ENCODE measurements at places on chromosomes 11 and 22.

- H3K4me1 ChIP-seq = no peaks in the 10 kb centered on the region
- no peak overlapping the region for H3K27ac ChIP-seq
- no peak overlapping the region for H3K4me3 ChIP-seq
- no peaks in the 10 kb centered on the region for H3K36me3 ChIP-seq
- H3K27me3 ChIP-seq = no peaks in the 10 kb centered on the region
- no peak for DNase-seq
Measured at GRCh38 chr11:93840981-93841380, 9.4 kb downstream of the VSTM5 start.

DNA sequence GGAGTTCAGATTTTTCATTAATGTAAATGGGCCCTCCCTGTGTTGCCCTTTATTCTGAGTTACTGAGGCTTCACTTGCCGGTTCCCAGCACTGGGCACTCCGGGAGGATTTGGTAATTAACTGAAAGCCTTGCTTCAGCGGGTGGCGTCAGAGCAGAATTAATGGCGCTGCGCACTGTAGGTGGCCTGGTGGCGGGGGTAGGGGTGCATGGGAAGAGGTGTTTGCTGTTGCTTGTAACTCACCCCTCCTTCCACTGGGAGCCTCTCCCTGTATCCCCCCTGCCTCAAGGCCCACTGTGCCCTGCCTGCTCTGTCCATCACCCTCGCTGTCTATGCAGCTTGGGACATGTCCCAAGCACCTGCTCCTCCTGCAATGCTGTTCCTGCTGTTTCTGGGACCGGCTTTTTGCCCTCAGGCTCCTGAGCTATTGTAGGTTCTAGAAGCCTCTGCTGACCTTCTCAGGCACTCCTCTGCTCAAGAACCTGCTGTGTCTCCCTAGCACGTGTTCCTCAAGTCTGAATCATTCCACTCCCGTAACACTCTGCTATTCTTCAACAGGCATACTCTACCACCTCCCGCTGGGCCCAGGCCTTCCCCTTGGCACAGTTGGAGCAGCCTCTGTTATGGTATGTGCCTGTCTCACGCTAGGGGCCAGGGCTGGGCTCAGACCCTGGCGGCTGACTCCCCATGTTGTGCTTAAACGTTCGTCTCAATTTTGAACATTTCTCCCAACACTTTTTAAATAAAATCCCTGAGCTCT is 24.4 kb downstream of the ARHGAP8 start:
- H3K4me3 ChIP-seq = no peak overlapping the region
- no peak overlapping the region for H3K27ac ChIP-seq
- no peaks in the 10 kb centered on the region for H3K36me3 ChIP-seq
- DNase-seq = no peak
- peaks cover 5% of the 10 kb centered on the region for H3K27me3 ChIP-seq
- H3K4me1 ChIP-seq = no peaks in the 10 kb centered on the region

GRCh38 chr11:61745781-61746441 is 6.5 kb upstream of the MYRF start:
- H3K27ac ChIP-seq = no peak overlapping the region
- DNase-seq = no peak

- H3K4me1 ChIP-seq = no peaks in the 10 kb centered on the region
- H3K27ac ChIP-seq = no peak overlapping the region
- no peaks in the 10 kb centered on the region for H3K27me3 ChIP-seq
- no peak overlapping the region for H3K4me3 ChIP-seq
Measured at GRCh38 chr11:33234397-33235190, 22.6 kb upstream of the HIPK3 start.

DNA sequence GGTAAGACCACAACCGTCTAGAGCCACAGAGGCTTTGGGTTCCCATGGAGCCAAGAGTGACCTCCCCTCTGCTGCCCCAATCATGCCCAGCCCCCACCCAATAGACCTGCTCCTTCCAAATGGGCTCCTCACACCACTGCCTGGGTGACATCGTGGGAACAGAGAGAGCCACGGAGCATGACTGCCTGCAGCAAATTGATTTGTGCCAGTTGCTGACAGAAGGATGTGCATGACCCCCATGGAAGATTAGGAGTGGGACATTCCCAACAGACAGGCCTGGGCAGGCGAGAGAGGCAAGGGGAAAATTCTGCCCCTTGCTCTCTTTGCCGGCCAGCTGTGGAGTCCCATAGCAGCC is 88.5 kb downstream of the TENM4 start:
- H3K27me3 ChIP-seq = peaks cover 11% of the 10 kb centered on the region
- DNase-seq = no peak
- H3K27ac ChIP-seq = no peak overlapping the region
- no peaks in the 10 kb centered on the region for H3K36me3 ChIP-seq

DNA sequence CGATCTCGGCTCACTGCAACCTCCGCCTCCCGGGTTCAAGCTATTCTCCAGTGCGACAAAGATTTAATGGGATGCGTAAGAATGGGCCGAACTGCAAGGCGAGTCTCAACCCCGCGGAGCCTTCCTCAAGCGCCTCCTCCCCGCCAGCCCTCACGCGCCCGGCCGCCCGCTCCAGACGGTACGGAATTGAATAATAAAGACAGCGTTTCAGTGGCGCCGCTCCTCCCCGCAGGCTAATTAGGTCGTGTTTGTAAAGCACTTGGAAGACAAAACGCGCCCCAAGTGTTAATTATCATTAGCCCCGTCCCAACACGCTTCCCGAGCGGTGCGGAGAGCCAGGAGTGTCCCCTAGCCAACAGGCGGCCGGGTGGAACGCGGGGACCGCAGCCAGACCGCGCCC is 192.0 kb downstream of the BUD13 start:
- H3K4me3 ChIP-seq = no peak overlapping the region
- H3K4me1 ChIP-seq = no peaks in the 10 kb centered on the region
- H3K36me3 ChIP-seq = no peaks in the 10 kb centered on the region
- DNase-seq = no peak
- H3K27me3 ChIP-seq = peaks cover 48% of the 10 kb centered on the region

- H3K27ac ChIP-seq = peak overlapping the region; percentile 93
- H3K36me3 ChIP-seq = peaks cover 12% of the 10 kb centered on the region
- H3K4me1 ChIP-seq = peaks cover 54% of the 10 kb centered on the region
- H3K4me3 ChIP-seq = peak overlapping the region; percentile 80
- DNase-seq = peak; percentile 100
Measured at GRCh38 chr22:46674367-46674781, 54.2 kb downstream of the GRAMD4 start.

- no peaks in the 10 kb centered on the region for H3K36me3 ChIP-seq
- no peak overlapping the region for H3K4me3 ChIP-seq
- no peak for DNase-seq
- H3K27ac ChIP-seq = no peak overlapping the region
- peaks cover 56% of the 10 kb centered on the region for H3K4me1 ChIP-seq
- H3K27me3 ChIP-seq = peaks cover 7% of the 10 kb centered on the region
Measured at GRCh38 chr11:35009944-35010342, 93.5 kb downstream of the PDHX start.

GRCh38 chr11:2173150-2173693 is 1.6 kb upstream of the TH start:
- H3K4me1 ChIP-seq = no peaks in the 10 kb centered on the region
- H3K4me3 ChIP-seq = no peak overlapping the region
- H3K36me3 ChIP-seq = no peaks in the 10 kb centered on the region
- no peaks in the 10 kb centered on the region for H3K27me3 ChIP-seq

DNA sequence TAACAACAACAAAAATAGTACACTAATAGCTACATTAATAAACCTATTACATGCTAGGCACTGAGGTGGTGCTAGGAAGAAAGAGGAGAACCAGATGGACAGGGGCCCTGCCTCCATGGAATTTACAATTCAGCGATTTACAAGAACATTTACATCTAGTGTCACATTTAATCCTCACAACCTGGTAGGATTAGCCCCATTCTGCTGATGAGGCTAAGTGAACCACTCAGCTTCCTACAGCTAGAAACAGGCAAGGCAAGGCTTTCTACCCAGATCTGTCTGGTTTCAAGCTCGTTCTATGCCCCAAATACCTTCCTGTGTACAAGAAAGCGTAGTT is 368.4 kb downstream of the BUD13 start:
- no peaks in the 10 kb centered on the region for H3K4me1 ChIP-seq
- H3K36me3 ChIP-seq = no peaks in the 10 kb centered on the region
- no peaks in the 10 kb centered on the region for H3K27me3 ChIP-seq
- no peak overlapping the region for H3K4me3 ChIP-seq
- DNase-seq = no peak
- no peak overlapping the region for H3K27ac ChIP-seq

Measured in activated naive CD4-positive, alpha-beta T cell treated with anti-CD3 and anti-CD28 coated beads for 36 hours (primary cell).